ENCODE measurements at places on chromosomes 12 and 14.

GRCh38 chr12:52190860-52191729 lies 719 bp downstream of the KRT80 start:
- DNase-seq: no peak

DNA sequence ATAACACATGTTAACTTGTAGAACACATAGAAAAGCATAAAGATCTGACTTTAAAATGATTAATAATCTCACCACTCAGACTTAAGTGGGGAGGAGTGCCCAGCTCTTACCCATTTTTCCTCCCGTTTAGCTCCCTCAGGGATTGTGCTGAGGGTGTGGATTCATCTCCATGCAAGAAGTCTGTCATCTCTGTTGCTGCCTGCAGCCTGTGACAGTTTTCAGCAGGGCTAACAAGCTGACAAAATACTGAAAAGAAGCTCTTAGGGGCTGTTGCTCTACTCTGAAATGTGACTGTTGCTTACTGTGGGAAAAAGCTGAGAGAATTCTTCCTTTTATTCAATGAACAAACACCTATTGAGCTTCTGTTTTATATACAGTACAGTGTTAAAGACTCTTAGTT lies 216.2 kb downstream of the CPNE8 start:
- DNase-seq: no peak

GRCh38 chr14:31986405-31986804 lies 90.7 kb upstream of the ARHGAP5 start:
- DNase-seq: no peak

- DNase-seq: no peak
Measured at GRCh38 chr12:62907078-62907477, 27.9 kb downstream of the PPM1H start.

- no peak for DNase-seq
Measured at GRCh38 chr14:74604911-74605310, 7.1 kb downstream of the LTBP2 start.

GRCh38 chr14:89214221-89214965 lies 202.6 kb downstream of the FOXN3 start:
- no peak for DNase-seq

GRCh38 chr14:68665131-68665530 lies 127.7 kb downstream of the ZFP36L1 start:
- DNase-seq: no peak

DNA sequence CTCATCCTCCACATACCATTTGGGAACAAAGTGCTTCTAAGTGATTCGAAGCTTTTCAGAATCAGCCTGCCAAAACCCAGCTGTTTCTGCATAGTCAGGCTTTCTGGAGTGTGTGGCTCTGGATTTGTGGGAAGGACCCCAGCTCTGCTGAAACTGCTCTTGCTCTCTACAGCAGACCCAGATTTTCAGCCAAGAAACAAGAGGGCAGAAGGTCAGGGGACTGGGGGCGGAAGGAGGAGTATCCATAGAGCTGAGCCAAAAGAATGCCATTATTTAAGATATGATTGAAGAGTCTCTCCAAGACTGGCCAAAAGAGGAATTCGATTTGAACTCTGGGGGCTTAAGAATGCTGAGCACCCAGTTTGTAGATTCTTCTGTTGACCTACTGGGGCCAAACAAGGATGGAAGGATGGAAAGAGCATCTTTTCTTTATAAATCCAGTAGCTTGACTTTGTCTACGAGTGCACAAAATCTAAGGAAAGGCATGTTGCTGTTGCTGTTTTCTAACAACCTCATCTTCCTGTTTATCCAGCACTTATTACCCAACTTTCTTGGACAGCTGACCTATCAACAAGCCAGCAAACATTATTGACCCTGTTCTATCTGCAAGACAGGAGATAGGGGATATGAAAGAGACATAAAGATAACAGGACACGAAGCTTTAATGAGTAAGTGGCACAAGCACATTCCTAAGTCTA lies 29.2 kb downstream of the FBLN5 start:
- DNase-seq: no peak

GRCh38 chr14:64158608-64159007 lies 135.6 kb downstream of the ESR2 start:
- DNase-seq: no peak

DNA sequence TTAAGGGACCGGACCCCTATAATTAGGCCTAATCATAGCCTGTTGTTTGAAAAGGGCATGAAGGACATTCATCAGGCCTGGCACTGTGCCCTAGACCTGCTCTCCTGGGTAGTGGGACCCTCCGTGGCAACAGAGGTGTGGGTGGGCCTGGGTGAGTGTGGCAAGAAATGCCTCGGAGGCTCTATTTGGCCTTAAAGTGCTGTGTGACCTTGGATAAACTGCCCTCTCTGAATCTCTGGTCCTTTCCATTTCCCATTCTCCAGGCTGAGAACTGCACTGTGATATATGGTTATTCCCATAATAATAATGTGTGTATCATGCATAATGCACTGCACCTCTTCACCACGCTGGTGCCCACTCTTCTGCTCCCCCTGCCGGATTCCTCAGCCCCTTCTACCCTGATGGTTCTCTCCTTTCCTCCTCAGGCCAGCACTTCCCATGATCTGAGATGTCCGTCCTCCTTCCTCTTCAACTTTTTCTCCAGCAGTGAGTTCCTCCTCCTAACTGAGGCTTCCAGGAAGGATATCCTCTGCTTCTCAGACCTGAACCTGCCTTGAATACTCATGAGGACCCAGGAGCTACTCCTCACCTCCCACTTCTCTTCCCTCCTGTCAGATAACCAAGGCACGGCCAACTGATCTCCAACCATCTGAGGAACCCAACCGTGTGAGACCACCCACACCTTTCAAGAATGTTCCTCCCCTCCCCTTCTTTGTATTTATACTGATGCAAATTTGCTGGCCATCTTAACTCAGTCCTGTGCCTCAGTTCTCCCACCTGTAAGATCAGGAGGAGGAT lies 111.0 kb upstream of the PZP start:
- DNase-seq: no peak

- no peak for DNase-seq
Measured at GRCh38 chr12:80912901-80913770, 24.6 kb downstream of the LIN7A start.

DNA sequence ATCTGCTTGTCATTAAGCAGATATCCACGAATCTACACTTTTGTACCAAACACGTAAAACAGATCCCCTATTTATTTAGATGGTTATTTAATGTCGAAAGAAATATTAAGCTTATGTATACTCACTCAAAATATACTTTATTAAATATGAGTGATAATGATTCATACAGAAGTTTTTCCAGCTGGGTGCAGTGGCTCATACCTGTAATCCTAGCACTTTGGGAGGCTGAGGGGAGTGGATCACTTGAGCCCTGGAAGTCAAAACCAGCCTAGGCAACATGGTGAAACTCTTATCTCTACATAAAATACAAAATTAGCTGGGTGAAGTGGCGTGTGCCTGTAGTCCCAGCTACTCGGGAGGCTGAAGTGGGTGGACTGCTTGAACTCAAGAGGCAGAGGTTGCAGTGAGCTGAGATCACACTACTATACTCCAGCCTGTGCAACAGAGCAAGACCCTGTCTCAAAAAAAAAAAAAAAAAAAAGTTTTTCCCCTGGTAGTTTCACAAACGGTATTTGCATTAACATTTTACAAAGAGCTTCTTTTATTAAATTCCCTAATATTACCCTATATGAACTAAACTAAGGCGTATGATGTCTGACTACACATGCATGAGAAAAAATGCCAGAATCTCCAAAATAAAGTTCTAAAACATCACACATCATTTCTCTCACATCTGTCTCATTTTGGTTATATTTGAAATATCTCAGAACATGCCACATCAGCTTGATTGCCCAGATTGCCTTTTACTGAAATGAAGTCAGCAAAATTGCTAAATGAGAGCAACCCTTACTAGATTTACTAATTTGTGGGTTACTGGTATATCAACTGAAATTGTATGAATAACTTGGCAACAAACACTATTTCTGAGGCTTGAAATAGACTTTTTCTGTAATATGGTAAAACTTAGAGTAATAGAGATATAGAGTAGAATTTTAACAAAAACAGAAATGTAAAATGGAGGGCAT lies 74.9 kb downstream of the PAWR start:
- no peak for DNase-seq

- DNase-seq: no peak
Measured at GRCh38 chr12:103517161-103517560, 21.4 kb upstream of the C12orf42 start.

- no peak for DNase-seq
Measured at GRCh38 chr12:52708010-52708409, 4.7 kb upstream of the KRT77 start.

- DNase-seq: no peak
Measured at GRCh38 chr14:52922656-52923055, 28.2 kb downstream of the FERMT2 start.

DNA sequence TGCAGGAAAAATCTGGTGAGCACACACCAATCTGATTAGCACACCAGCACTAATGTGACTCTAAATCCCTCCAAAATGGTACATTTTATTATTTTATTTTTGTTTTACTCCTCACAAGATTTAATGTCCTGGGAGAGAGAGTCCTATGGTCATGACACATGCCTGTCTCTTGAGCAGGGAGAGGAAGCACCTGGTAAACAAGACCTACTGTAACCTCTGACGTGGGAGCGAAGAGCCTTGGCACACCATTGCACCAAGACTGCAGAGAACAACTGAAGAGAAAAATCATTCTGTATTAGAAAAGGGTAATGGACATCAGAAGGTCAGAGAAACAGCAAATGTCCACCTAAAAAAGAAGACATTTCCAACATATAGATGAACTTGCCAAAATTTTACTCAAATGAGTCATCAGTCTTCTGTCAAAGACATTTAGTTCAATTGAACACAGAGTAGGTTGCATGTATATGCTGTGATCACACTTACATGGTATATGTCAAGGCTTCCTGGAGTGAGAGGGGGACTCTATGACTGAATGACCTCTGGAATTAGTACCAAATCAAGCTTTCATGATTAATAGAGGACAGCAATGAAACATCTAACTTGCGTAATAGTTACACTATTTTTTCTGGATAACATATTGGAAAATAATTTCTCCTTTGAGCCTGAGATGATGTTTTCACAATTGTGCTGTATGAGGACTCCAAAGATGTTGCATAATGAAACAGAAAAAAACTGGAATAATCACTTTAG lies 186.9 kb upstream of the FLRT2 start:
- no peak for DNase-seq

- no peak for DNase-seq
Measured at GRCh38 chr12:19830446-19830845, 391.2 kb downstream of the AEBP2 start.

DNA sequence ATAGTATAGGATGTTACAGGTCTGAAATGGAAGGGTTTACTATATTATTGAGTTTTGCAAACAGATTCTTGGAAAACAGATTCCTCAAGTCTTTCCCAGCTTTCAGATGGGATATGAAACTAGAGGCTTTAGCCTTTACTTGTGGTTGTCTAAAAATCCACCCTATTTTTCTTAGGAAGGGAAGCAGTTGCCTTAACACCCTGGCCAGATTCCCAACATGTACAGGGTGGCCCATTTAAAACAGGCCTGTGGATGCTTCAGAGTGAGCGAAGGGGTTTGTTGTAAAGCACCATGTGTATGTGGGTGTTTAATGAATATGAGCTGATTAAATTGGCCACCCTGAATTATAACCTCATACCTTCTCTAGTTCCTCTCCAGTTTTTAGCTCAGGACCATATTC lies 415.9 kb downstream of the ZFP36L1 start:
- no peak for DNase-seq

GRCh38 chr12:131422744-131423143 lies 288.1 kb upstream of the SFSWAP start:
- no peak for DNase-seq

- DNase-seq: no peak
Measured at GRCh38 chr14:64968651-64969050, 3.5 kb downstream of the RAB15 start.

DNA sequence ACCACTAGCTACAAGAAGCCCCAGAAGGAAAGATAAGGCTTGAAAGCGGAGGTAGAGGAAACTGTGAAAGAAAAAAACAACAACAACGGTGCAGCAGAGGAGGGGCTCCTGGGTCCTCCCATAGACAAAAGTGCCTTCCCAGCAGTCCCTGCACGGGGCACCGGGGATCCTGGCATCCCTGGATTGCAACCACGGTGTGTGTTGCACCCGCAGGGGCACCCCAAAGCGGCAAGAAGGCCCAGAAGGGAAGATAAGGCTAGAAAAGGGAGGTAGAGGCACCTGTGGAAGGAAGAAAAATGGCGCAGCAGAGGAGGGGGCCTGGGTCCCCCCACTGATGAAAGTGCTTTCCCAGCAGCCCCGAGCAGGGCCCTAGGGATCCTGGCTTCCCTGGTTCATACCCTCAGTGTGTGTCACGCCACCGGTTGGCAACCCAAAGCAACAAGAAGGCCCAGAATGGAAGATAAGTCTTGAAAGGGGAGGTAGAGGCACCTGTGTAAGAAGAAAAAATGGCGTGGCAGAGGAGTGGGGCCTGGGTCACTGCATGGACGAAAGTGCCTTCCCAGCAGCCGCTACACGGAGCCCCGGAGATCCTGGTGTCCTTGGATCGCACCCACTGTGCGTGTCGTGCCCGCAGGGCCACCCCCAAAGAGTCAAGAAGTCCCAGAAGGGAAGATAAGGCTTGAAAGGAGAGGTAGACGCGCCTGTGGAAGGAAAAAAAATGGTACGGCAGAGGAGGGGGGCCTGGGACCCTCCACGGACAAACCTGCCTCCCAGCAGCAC lies 281.0 kb downstream of the ALG10 start:
- no peak for DNase-seq

DNA sequence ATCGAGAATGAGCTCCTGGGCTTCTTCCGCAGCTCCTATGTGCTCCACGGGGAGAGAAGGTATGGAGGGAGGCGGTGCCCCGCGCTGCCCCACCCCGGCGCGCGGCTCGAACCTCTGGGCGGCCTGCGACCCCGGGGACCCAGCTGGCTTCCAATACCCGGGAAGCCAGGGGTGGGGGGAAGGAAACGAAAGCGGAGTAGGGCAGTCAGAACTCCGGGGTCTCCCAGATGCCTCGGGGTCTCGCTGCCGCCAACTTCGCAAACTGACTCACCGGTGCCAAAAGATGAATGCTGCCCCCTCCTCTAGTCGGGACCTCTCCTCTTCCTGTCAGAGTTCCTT lies 1.3 kb downstream of the TRHDE start:
- DNase-seq: no peak

DNA sequence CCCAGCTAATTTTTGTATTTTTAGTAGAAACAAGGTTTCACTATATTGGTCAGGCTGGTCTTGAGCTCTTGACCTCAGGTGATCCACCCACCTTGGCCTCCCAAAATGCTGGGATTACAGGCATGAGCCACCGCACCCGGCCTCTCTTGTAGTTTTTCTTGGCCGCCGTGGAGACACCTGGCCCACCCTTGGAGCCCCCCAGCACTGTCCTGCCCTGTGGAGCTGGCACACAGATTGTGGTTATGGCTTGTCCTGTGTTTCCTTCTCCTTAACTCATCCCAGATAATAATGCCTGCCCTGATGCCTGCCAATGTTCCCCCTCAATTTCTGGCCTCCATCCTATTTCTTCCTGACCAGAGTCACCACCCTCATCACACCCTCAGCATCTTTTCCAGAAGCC lies 57.9 kb downstream of the CHGA start:
- no peak for DNase-seq

- no peak for DNase-seq
Measured at GRCh38 chr14:22518073-22518472, 71.0 kb downstream of the DAD1 start.
